Right cardiac atrium (tissue), 5 donors: ENCODE measurements at places on chromosomes 12 and 14.
A peak's percentile ranks its signal among the peaks of the same experiment; 100 is the strongest.

DNA sequence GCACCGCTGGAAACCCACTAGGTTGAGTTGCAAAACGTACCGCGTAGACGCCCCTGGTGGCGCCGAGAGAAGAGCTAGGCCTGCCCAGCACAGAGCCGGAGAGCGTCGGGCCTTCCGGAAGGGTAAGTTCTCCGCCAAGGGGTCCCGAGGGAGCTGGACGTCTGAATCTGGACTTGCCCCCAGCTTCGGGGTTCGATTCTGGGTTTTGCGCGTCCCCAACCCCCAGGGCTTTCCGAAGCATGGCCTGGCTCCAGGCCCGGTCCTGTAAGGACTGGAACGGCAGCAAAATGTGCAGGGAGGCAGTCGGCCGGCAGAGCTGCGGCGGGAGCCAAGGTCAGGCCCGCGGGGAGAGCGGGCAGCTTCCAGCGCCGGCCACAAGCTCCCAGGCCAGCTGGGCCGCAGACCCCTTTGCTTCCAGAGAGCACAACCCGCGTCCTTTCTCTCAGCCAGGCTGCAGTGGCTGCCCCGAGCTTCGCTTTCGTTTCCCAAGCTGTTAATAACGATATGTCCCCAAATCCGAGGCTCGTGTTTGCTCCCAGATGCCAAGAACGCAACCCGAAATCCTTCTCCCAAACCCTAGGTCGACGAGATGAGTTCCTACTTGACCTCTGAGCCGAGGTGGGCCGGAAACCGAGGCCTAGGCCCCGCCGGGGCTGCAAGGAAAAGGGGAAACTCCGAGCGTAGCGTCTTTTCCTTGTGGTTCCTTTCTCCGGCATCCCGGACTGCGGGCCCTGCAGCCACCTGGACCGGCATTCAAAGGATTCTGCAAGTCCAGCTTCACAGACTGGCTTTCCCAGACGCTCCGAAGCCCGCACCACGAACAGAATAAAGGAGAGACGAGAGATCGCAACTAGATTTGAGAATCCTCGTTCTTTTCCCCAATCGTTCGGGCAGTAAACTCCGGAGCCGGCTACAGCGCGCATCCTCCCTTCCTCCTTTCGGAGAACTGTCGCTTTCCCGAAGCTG, 3.2 kb upstream of the TBX5 start:
- DNase-seq = peak; percentile 89

DNA sequence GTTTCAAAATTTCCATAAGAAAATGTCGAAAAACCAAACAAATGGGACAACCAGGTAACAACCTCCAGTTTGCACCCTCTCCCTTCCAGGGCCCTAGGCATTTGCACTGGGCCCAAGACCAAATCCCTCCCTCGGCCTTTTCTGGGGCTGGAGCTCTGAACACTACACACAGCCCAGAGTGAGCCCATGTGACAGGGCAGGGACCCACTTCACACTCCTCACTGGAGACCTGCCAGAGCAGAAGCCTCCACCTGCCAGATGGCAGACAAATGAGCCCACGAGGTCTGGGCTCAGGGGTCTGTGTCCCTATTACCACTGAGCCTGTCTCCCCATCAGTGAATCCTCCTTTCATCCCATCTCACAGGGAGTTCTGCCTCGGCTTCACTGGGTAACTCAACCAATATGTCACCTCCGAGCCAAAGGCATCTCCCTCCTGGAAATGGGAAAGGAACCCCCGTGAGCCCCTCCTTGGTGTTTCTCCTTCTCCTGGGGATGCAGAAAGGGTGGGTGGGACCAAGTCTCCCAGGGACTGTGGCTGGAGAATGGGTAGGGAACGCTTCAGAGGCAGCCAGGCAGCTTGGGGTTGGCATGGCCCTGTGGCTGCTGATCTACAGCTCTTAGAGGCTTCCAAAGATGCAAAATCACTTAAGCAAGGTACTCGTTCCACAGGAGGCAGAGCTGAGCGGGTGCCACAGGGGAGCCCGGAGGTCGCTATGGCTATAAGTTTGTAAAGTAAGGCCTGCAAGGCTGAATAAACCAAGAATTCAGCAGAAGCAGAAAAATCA, 10.6 kb downstream of the VWF start:
- no peak for DNase-seq

DNA sequence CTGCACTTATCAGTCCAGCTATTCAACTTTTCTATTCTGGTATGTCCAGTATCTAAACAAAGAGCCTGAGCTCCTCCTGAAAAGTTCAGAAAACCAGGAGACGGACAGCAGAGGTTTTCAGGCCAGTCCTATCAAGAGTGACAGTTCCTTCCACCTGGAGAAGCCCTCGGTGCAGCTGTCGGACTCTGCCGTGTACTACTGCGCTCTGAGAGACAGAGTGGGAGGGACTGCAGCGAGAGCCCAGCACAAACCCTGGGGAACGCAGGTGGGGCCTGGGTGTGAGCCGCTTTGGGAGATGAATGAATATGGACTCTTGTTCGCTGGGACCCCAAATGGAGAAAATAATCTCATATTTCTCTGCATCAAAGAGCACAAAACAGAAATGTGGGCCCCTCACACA, 329.8 kb upstream of the OR4E1 start:
- DNase-seq = no peak

GRCh38 chr12:27572486-27573255, 48.7 kb downstream of the PPFIBP1 start:
- DNase-seq = no peak

- DNase-seq = no peak
Observed at GRCh38 chr12:69894800-69895383, 69.9 kb downstream of the MYRFL start.

- no peak for DNase-seq
Observed at GRCh38 chr12:118359541-118359915, 13.2 kb downstream of the TAOK3 start.

GRCh38 chr12:57623811-57624390, 9.1 kb downstream of the B4GALNT1 start:
- DNase-seq = no peak

GRCh38 chr12:130087222-130087621, 75.0 kb upstream of the FZD10 start:
- no peak for DNase-seq

DNA sequence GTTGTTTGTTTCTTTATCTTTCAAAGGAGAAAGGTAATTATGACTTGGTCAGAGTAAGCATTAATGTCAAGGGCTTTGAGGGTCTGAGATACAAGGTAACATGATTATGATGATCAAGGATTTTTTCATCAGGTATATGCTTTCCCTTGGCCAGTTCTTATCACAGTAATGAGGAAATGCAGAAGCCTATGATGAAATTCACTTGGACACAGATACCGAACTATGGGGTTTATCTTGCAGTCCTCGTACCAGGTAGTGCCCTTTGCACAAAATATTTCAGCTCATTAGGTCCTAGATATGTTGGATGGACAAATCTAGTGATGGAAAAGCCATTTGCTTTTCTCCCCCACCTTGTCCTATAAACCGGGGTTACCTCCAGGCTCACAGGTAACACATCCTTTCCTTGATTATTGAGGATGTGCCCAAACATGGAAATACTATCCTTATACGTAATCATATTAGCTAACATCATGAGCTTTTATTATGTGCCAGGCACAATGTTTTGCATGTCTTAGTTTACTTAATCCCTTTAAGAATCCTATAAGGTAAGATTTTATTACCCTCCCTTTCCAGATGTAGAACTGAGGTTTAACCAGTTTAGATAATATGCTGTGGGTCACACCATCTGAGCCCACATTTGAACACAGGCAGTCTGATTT, 7.0 kb upstream of the RASSF3 start:
- DNase-seq = no peak

GRCh38 chr12:90953956-90954421, 987 bp downstream of the CCER1 start:
- DNase-seq = no peak

DNA sequence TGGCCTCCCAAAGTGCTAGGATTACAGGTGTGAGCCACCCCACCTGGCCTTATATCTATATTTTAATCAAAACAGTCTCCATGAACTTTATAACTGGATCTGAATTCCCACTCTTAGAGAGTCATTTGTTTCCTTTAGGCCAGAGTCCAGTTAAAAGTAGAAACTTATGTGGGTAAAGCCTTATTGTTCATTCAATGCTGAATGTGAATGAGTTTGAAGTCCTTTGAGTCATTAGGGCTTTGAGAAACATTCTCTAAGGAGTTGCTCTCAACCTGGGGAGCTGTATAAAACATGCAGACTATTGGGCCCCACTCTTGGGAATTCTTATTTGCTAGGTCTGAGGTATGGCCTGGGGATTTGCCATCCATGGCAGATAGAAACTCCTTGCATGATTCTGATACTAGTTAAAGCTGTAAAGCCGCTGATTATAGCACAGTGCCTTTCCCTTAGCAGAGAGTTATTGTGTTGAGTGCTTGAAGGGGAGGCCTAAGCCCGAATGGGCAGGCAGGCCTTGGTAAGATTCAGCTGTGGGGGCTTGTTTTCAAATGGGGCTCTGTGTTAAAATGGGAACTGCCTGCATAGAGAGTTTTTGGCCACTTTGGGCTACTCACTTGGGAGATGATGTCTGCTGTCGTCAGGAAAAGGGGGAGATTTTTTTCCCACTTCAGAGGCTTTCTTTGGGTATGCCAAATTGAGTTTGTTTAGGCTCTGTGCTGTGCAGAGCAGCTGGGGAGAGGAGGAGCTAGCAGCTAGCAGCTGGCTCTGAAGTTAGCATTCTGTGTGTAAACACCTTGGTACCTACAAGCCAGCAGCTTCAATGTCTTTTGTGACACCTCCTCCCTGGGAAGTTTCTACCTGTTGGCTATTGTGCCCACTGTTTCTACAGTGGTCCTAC, 117.5 kb downstream of the DACT1 start:
- no peak for DNase-seq

- DNase-seq = no peak
Observed at GRCh38 chr12:115891556-115892164, 385.8 kb downstream of the MED13L start.

GRCh38 chr12:70645494-70646317, 8.5 kb upstream of the PTPRB start:
- DNase-seq = peak; percentile 68

DNA sequence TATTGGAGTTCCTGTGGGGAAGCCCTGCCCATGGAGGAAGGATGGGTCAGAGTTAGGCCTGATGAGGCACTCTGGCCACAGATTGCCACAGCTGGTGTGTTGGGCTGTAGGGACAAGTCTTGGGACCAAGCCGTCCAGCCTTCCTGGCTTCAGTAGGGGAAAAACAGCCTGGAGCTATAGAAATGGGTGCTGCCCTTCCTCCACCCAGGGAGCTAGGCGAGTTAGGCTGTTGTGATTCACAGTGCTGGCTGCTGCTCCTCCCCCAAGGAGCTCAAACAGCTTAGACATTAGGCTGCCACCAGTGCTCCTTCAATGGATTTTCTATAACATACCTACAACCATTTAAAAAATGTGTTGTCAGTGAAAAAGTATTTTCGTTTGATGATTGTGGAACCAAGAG, 274.3 kb downstream of the RPL10L start:
- DNase-seq = no peak

- no peak for DNase-seq
Observed at GRCh38 chr12:127588249-127588648, 678.7 kb upstream of the TMEM132C start.

- peak; percentile 61 for DNase-seq
Observed at GRCh38 chr14:53001787-53002378, 51.0 kb upstream of the FERMT2 start.

DNA sequence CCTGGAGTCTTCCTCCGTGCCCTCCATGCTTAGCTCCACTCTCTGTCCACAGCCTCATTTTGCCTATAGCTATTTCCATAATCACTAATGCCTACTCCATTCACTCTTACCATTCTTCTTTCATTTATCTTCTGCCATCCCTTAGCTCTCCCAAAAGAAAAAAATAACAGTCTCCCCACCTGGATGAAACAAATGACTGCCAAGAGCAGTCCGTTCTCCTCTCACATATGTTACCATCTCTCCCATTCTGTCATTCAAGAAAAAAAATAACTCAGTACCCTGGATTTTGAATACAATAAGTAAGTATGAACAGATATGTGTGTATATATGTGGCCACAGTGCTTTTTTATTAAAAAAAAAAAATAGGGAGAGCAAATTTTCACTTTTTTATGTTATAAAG, 13.2 kb downstream of the DUSP16 start:
- no peak for DNase-seq

DNA sequence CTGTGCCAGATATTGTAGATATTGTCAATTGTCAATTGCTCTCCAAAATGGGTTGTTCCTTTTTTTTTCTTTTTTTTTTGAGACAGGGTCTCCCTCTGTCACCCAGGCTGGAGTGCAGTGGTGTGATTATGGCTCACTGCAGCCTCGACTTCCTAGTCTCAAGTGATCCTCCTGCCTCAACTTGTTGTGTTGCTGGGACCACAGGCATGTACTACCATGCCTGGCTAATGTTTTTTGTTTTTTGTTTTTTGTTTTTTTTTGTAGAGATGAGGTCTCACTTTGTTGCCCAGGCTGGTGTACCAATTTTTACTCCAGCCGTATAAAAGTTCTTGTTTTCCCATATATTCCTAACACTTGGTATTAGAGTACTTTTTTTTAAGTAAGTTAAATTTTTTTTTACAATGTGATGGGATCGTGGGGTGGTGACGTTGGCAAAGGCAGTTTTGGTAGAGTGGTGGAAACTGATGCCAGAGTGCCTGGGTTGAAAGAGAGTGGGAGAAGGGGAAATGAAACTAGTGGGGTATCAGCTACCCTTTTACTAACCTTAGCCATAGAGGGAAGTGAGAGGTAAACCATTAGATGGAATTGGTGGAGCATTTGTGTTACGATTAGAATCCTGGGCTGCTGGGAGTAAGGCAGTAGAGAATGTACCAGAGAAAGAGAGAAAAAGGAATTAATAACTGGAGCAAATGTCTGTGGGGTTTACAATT, 33.0 kb upstream of the CFAP54 start:
- no peak for DNase-seq

GRCh38 chr12:54723379-54724256, 75.5 kb upstream of the DCD start:
- no peak for DNase-seq

- DNase-seq = no peak
Observed at GRCh38 chr14:37088356-37089215, 83.8 kb downstream of the SLC25A21 start.

GRCh38 chr14:103151270-103151945, 28.1 kb downstream of the TNFAIP2 start:
- no peak for DNase-seq

- no peak for DNase-seq
Observed at GRCh38 chr14:101301011-101301410, 260.3 kb upstream of the DIO3 start.

DNA sequence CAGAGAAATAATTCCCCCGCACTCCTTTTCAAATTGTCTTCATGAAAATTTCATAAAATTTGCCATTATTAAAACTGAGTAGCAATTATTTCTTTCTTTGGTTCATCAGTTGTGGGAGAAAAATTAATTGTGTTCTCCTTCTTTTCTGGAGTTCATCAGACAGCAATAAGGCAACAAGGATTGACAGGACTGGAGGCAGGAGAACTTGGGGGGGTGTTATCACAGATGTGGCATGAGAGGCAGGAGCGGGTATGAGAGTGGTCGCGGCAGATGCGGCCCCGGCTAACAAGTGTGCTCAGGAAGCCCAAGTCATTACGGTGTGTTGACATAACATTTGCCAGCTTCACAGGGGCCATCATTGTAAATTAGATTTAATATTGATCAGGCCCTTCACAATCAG, 306.6 kb upstream of the TMPO start:
- no peak for DNase-seq
